ENCODE measurements at places on chromosomes 7 and 10.

DNA sequence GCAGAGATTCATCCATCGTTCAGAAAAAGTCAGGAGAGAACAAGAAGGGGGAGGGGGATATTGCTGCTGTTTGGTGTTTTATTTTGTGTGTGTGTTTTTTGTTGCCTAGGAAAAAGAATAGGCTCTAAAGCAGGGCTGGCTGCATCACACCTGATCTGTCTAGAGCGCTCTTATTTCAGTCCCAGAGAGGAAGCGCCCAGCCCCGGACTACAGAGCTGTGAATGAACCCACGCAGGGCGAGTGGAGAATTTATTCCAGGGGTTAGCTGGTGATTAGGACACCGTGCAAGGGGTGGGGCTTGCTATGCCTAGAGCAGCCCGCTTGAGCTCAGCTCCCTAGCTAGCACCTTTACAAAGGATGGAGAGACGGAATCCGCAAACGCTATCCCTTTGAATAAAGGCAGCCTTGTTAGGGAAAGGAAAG, 621 bp upstream of the FAM13C start:
- DNase-seq, result no peak

DNA sequence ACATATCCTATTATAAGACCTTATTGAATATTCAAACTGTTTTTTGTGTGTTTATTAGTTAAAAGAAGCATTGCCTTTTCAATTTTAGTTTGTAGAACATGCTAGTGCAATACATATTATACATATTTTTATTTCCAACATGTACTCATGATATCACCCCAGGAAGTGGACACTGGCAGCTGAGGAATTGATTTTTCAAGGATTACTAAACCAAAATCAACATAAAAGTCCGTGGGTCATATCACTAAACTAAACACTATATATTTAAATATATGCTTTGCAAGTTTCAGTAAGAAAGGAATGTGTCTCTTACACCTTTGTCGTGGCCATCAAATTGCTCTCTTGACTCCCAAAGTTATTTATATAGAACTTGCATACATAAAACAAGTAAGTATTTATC, 185.2 kb downstream of the AGMO start:
- DNase-seq, result no peak

GRCh38 chr7:128425850-128426249, 16.1 kb upstream of the IMPDH1 start:
- DNase-seq, result peak; percentile 82

GRCh38 chr7:74262639-74263398, 8.6 kb upstream of the RFC2 start:
- no peak for DNase-seq

DNA sequence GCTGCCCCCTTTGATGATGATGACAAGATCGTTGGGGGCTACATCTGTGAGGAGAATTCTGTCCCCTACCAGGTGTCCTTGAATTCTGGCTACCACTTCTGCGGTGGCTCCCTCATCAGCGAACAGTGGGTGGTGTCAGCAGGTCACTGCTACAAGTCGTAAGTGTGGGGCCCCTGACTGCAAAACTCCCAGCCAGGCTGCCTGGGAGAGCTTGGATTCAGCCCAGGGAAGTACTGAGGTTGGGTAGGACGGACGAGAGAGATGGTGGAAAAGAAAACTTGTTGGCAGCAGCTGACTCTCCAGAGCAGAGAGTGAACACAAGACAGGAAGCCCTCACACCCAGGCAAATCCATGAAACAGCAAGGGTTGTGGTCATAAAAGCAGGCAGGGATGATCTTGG, 1.3 kb downstream of the PRSS2 start:
- no peak for DNase-seq

DNA sequence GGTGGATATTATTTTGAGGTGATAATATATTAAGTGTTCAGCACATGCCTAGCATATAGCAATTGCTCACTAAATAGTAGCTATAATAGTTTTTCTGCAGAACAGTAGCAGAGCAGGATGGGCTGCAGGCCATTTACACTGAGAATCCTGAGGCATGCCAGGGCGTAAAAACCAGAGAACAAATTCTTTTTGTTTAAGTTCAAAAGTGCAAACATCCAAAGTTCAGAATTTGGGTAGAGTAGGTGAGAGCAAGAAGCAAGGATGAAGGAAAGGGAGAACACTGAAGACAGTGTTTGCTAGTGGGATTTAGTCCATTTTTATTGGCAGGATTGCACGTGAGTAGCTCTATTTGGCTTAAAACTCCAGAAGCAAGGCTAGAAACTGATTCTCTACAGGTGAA, 72.0 kb upstream of the RHOBTB1 start:
- no peak for DNase-seq

DNA sequence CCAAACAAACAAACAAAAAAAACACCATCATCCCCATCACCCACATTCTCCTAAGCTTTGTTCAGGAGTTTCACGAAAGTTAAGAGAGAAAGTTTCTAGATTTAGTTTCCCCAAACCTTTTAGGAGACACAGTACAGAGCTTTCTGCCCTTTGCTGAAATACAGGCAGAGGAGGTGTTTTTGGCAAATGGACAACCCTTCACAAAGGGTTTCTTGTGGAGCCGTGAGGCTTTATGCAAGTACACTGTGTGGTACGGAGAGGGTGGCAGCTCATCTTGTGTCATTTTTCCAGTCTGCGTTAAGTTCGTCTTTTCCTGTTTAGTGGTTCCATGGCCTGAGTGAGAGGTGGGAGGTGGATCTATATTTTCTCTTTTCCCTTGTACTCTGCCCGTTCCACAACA, 215.5 kb upstream of the PRKCQ start:
- no peak for DNase-seq

DNA sequence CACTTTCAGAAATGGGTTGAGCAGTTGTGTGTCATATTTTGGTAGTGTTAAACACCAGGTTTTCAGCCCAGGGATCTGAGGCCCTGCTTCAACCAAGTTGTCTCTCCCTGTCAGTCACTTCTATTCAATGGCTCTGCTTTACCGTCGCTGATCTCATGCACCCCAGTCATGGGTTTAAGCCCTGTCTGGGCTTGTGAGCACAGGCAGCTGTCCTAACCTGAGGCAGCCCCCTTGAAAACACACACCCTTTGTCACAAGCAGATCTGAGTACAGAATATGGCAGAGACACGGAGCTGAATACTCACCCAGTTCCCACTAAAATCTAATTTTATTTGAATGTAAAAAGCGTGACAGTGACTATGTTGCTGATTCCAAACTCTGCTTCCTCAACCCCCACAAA, 110.6 kb upstream of the GLI3 start:
- no peak for DNase-seq

- DNase-seq, result no peak
Measured at GRCh38 chr10:70892631-70893030, 4.3 kb upstream of the PCBD1 start.

GRCh38 chr10:78919181-78919966, 149.4 kb upstream of the ZMIZ1 start:
- DNase-seq, result no peak

- DNase-seq, result no peak
Measured at GRCh38 chr10:60914690-60915141, 29.3 kb downstream of the RHOBTB1 start.

DNA sequence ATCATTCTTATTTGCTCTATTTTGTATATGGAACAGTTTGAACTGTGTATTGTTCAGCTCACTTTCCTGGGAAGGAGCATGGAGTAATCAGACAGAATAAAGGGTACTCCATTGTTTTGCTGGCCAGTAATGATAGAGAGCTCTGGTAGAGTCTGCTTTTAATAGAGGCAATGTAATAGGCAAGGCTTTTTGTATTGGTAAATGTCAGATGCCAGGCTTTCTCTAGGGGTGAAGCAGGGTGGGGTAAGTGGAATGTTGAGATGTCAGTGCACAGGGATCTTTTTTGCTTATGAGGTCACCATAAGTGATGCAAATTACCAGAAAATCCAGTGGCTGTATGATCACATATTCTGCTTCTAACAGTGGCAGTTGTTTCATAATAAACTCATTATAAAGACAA, 1088.3 kb upstream of the SORCS1 start:
- DNase-seq, result no peak

DNA sequence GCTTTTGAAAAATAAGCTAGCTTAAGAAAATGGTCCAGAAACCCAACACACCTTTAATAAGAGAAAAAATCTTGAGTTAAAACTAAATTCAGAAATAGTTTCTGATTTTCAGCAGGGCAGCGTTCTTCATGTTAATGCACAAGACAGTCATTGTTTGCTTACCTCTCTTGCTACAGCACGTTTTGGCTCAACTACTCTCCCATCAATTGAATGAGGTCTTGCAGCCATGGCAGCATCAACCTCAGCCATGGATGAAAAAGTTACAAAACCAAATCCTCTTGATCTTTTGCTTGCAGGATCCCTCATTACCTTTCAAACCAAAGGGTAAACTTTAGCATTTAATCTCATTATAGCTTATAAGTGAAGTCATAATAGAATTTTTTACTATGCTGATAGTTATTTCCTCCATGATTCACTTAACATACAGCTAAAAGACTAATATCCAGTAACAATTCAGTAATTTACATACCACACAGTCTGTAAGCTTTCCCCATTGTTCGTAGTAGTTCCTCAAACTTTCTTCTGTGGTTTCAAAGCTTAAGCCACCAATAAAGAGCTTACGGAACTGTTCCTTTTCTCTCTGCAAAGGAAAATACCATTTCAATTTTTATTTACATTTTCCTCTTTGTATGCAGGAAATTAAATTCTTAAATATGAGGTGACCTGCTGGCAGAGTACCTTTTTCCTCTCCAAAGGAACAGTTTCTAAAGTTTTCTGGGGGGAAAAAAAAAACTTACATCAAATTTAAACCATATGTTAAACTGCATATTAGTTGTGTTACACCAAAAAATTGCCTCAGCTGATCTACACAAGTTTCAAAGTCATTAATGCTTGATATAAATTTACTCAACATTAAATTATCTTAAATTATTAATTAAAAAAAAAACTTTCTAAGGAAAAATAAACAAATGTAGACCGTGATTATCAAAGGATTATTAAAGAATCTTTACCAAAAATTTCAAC, 3.1 kb downstream of the HNRNPA2B1 start:
- DNase-seq, result no peak

DNA sequence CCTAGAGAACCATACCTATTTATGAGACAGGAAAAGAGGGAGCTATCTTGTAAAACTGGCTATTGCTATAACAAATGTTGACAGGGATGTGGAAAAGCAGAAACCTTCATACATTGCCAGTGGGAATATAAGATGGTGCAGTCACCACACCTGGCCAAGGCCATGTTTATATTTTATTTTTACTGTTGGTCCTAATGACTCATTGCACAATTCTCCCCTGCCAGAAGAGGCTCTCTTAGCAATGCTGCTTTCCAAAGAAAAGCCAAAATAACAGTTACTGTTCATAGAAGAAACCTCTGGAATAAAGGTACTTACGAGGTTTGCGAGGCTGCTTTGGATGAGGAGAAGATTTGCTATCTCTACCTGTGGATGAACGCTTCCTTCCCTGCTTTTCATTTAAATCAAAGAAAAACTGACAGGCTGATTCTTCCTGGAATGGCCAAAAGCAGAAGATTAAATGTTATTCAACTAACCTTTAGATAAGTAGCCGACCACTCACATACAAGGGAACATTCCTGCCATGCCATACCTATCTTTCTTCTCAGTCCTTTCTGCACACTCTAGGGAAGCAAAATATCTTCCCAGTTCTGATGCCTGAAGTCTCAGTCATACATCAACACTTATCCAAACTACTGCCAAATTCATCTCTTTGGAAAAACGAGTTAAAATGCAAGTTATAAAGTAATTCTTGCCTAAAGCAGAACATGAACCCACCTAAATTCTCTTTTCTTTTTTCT, 16.3 kb upstream of the CHUK start:
- DNase-seq, result no peak

DNA sequence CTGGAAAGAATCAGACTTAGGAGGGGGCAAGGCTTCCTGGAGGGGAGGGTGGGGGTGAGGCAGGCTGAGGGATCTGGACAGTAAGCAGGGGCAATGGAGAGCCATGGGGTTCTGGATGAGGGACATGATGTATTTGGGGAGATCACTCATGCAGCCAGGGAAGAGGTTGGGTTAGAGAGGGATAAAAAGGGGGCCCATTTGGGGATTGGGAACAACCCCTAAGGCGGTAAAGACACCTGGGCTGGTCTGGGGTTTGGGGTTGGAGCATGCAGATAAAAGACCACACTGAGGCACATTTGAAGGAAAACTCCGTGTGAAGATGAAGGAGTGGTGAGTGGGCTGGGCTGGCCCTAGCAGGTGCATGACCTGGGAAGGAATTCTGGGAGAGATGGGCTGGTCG, 30.8 kb downstream of the HIF1AN start:
- DNase-seq, result no peak

DNA sequence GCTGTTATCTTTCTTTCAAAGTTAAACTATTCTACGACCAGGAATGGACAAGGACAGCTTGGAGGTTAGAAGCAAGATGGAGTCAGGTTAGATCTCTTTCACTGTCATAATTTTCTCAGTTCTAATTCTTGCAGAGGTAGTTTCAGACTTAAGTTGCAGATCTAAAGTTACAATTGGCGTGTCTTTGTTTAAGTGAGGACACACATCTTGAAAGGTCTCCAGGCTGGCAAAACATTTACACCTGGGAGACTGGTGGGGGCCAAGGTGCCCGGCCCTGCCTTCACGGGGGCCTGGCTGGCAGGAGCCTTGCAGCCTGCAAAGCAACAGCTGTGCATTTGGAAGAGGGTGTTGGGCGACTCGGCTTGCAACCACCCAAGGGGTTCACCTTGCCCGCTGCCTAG, 1.7 kb upstream of the DYNC2I1 start:
- no peak for DNase-seq

Data from CD4-positive, alpha-beta T cell treated with Interleukin-2 at 100 ng/mL for 4 hours (primary cell).